Choroid plexus epithelial cell (primary cell): ENCODE measurements at places on chromosomes 2 and 18.

GRCh38 chr2:132730611-132731010, 60.6 kb upstream of the LYPD1 start:
- no peak for DNase-seq

- DNase-seq: no peak
Measured at GRCh38 chr2:204715361-204715760, 170.1 kb downstream of the PARD3B start.

DNA sequence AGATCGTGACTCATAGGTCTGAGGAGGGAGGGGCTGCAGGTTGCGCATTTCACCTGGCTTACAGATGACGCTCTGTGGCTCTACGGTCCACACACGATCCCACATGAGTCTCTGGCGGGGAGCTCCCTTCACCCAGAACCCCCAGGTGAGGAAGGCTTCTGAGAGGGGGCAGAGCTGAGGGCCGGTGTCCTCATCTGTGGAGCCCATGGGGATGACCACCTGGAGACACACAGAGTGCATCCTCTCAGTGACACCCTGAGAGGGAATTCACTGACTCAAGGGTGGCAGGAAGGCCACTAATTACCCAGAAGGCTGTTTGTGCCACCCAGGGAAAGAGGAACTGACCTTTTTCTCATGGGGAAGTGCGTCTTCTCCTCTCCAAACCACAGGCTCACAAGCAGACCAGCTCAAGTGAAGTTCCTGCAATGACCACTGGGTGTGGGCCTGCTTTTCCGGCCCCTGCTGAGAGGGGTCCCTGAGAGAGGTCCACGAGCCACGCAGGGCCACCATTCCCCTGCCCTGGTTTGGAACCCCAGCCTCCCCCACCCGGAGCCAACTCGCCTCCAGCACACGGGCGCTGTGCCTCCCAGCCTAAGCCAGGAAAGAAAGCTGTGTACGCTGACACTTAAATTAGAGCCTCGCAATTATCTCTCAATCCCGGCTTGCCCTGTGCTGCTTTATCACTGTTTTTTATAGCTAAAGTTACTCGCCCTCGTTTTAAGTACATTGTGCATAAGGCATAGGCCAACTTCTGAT, 114.1 kb downstream of the BCL11A start:
- DNase-seq: peak; percentile 35

- peak; percentile 22 for DNase-seq
Measured at GRCh38 chr2:182540252-182540651, 113.4 kb upstream of the PDE1A start.

DNA sequence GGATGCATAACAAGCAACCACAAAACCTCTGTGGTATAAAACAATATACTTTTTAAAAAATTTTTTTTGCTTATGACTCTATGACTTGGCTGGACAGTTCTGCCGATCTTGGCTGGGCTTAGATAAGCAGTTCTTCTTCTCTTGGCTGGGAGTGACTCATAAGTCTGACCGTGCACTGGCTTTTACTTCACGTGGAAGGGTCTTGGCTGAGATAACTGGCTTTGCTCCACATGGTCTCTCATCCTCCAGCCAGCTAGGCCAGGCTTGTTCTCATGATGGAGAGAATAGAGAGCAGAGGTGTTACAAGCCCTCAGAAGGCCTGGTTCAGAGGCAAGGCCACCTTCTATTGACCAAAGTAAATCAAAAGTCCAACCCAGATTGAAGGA, 178.9 kb upstream of the SERPINE2 start:
- peak; percentile 87 for DNase-seq

DNA sequence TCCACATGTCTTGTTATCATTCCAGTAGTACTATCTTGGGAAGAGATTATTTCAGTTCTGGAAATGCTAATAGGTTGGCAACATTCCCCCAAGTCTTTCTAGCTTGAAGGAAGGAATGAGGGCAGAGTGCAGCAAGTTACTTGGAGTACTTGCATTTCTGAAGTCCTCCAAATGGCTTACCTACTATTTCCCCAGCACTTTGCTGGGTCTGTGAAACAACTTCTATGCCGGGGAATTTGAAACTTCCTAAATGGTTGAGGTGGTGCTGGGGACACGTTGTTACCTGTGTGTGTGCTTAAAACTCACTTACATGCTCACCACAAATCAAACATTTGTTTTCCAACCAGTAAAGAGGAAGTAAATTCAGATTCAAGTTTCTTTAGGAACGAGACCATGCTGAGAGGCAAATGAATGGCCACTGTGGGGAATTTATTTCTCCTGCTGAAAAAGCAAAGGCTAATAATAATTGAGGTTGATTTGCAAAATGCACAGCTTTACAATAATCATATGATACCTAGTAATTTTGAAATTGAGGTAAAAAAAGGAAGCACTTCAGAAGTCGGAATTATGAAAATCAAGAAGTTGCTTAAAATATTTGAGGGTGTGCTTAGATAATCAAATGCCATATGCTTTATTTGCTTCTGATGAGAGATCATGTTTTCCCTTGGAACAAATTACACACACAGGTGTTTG, 1167.7 kb upstream of the ZEB2 start:
- peak; percentile 39 for DNase-seq

GRCh38 chr2:210954386-210954907, 398.0 kb downstream of the CPS1 start:
- DNase-seq: no peak

- no peak for DNase-seq
Measured at GRCh38 chr2:72138921-72139381, 8.7 kb downstream of the CYP26B1 start.

GRCh38 chr18:34320267-34320666, 95.6 kb upstream of the NOL4 start:
- no peak for DNase-seq

GRCh38 chr2:42191285-42192009, 22.3 kb downstream of the EML4 start:
- no peak for DNase-seq

GRCh38 chr2:123359636-123360035, 665.5 kb upstream of the CNTNAP5 start:
- DNase-seq: no peak

DNA sequence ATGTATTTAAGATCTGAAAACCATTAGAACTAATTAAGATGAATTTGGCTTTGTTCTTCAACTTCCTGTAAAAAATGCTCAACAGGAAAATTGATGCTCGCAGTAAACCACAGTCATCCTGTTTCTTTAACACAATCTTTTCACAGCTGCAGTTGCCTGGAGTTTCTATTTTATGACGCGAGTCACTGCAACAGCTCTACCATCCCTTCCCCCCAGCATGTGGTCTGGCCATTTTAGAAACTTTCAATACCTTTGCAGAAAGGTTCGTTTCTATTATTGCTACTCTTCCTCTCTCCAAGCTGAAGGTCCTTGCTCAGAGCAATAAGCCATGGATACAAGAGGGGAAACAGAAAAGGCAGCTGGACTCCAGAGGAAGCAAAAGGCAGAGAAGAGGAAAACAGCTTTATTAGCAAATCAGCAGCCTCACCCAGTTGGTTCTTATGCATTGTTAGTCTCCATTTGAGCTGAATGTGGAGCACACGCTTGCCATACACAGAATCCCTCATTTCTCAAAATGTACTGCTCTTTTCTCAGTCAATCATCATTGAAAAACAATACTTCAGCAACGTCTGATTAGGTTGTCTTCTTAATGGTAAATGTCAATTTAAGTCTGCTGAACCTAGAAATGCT, 3.9 kb downstream of the WIPF1 start:
- DNase-seq: peak; percentile 91
